ENCODE measurements at places on chromosomes 2 and 18.
A peak's percentile ranks its signal among the peaks of the same experiment; 100 is the strongest.

- DNase-seq, result no peak
Measured at GRCh38 chr2:127047716-127048617, 59.0 kb downstream of the BIN1 start.

GRCh38 chr2:163347982-163348856, 387.6 kb downstream of the FIGN start:
- DNase-seq, result no peak

DNA sequence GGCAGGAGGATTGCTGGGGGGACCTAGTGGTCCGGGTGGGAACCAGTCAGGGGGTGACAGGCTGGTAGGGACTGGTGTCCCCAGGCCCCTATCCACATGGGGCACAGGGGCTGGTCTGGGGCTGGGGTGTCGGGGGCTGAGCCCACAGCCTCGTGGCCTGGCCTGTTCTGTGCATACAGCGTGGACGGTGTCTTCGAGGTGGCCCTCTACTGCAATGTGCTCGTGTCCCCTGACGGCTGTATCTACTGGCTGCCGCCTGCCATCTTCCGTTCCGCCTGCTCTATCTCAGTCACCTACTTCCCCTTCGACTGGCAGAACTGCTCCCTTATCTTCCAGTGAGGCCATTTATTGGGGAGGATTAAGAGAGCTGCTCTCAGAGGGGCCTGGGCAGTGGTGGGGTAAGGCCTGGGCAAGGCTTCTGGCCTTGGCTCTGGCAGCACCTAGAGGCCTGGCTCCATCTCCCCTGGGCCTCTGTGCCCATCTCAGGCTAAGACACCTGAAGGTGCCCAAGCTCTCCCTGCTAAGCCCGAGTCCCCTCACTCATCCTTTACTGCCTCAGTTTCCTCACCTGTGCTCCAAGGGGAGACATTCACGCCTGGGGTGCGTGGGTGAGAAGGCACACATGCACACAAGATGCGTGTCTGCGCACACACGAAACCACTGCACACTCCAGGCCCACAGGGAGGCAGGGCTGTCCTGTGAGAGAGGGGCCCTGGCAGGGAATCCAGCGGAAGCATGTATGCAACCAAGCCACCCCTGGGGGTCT, 1.9 kb downstream of the CHRNG start:
- no peak for DNase-seq

GRCh38 chr2:236610991-236611821, 41.6 kb downstream of the ACKR3 start:
- no peak for DNase-seq

GRCh38 chr2:164933671-164934189, 21.6 kb downstream of the SLC38A11 start:
- peak; percentile 84 for DNase-seq

DNA sequence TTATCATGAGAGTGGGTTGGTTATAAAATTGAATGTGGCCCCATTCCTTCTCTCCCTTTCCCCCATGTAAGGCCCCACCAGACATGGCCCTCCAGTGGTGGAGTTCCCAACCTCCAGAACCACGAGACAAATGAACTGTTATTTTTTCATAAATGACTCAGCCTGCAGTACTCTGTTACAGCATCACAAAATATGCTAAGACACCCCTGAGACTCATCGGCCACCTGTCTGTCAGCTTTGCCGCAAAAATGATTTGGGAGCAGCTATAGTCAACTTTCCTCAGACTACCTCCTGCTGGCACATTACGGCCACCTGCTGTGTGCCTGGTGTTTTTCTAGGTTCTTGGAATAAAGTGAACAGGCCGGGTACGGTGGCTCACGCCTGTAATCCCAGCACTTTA, 21.4 kb upstream of the C1QL2 start:
- DNase-seq, result no peak

- DNase-seq, result no peak
Measured at GRCh38 chr18:59898609-59899297, 1.0 kb upstream of the PMAIP1 start.

GRCh38 chr2:179048099-179048498, 1.8 kb downstream of the CCDC141 start:
- no peak for DNase-seq
